ENCODE measurements at places on chromosomes 5 and 9.

DNA sequence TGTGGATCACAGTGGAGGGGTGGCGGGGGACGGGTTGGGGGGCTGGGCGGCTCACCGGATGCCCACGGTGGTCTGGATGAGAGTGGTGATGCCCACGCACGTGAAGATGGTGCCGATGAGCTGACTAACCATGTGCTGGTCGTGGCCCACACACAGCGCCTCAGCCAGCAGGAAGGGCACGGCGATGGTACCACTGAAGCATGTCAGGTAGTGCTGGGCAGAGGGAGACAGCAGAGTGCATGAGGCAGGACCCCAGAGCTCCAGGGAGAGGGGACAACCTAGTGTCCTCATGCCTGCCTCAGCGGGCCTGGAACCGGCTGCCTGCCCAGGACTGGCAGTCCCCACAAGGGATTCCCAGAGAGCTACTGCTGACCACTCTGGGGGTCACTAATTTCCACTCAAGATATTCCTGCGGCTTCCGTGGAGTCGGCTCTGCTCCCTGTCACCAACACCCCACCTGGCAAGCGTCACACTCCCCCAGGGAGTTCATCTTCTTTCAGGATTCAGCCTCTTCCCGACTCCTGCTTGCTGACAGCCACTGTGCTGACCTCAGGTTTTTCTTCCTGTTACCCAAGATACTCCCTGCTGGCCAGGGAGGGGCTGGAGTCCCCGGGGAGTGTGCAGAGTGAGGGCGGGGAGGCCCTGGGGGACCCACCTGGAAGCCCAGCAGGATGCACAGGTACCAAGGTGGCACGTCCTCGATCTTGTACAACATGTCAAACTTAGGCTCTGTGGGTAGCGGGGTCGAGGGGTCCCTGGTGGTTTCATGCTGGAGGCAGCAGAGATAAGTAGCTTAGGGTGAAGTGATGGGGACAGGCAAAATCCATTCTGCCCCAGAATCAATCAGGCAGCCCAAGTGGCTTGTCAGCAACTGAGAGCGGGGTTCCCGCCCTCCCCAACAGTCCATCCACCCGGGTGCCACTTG, 998 bp downstream of the SLC23A1 start:
- no peak for DNase-seq

DNA sequence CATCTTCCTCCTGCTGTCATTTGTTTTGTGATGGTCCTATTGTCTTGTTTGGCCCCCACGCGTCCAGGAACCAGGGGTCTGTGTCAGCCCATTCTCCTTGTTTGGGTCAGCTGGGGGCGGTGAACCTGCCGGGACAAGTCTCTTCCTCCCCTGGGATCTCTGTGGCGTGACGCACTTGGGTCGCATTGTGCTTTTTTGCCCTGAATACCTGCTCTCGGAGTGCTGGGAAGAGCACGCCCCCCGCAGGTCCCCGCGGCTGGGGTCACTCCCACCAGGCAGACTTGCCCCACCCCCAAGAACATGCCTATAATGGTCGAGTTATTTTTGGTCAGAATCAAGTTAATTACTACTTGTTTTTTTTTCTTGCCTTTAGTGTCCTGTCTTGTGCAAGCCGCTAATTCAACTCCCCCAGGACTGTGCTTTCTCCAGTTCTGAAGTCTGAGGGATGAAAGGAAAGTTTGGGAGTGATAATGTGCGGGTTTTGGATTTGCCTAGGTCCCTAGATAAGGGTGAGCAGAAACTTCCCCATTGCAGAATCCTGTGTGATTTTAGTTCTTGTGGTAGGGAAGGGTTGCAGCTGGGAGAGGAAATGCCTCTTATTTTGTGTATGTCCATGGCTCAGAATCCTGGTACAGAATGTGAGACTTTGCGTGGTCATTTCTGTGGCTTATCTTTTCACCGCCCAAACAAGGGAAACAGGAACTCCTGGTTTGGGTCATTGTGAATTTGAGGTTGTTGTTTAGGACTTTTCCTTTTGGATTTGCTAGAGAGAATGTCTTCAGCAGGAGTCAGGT, 789 bp downstream of the ACER2 start:
- DNase-seq, result no peak

DNA sequence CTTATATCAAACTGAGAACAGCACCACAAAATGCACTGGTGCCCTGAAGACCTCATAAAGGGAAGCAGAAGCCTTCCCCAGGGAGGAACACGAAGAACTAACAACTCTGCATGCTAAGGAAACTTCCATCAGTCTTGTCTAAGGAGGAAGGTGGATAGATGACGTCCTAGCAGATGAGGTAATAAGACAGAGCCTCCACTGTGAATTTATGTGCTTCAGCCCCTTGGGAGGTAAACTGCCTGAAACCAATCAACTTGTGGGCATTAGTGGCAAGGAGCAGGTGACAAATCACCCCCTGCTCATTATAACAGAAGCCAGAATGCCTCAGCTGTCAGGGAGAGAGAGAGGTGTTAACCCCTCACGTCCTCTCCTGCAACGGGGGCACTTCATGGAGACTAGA, 48.9 kb upstream of the SPIN1 start:
- no peak for DNase-seq

DNA sequence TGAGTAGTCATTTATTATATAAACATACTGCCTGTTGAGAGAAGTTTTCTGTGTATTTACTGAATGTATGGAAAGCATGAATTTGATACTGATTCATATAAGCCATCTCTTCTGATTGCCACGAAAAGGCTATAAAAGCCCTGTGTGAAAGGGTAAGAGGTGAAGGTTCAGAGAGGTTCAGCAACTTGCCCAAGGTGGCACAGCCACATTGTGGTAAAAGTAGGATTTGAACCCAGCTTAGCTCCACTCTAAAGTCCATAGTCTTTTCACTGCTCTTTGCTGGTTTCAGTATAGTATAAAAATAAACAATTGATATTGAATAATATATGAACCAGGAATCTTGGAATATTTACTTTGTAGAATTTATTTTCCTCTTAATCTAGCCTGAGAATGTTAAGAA, 71.3 kb downstream of the VCAN start:
- no peak for DNase-seq

DNA sequence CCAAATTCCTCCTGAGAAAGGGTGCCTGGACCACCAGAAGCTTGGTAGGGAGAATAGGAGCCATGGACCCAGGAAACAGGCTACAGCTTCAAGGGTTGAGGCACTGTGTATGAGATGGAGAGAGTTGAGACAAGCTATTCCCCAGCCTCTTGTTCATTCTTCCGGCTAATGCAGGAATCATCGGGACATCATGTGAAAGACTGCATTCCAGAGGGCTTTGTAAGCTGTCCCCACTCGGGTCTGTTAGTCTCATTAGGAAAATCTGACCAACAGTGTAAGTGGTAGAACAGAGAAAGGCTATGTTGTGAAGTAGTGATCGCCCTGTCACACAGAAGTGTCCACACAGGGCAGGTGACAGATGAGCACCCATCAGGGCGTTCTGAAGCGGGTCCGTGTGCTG, 81.4 kb downstream of the GABBR2 start:
- no peak for DNase-seq

DNA sequence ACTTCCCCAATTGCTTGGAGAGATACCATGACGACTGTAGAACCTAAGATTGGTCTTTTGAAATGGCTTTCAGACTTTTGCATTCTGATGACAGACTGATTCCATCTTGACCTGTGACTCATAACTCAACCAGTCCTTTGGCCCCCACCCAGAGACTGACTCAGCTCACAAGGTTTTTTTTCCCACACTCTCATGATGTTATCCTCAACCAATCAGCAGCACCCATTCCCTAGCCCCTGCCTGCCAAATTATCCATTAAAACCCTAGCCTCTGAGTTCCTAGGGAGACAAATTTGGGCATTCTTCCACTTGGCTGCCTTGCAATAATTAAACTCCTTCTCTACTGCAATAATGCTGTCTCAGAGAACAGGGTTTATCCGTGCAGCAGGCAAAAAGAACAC, 1263.3 kb upstream of the CDH9 start:
- no peak for DNase-seq

DNA sequence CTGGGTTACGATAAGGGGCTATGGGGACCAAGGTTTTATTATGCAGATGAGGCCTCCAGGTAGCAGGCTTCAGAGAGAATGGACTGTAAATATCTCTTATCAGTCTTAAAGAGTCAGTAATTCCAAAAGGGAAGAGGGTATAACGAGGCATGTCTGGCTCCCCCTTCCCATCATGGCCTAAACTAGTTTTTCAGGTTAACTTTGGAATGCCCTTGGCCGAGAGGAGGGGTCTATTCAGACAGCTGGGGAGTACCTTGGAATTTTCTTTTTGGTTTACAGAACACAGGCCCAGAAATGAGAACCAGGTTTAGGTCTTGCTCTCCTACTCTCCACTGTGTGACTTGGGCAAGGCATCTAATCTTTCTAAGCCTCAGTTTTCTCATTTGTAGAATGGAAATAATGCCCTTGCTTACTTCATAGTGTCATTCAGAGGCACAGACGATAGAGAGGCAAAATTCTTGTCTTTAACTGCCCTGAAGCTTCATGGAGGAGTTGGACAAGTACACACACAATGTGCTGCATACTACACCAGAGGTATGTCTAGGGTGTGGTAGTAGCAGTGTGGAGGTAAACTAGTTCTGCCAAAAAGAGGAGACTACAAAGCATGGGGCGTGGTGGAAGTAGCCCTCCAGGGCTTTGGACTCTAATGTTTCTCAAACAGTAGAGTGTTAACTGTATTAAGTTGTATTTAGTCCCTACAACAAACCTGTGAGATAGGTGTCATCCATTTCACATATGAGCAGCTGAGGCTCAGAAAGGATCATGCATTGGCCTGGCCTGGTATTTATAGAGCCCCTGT, 45.5 kb downstream of the IRF1 start:
- DNase-seq, result no peak

DNA sequence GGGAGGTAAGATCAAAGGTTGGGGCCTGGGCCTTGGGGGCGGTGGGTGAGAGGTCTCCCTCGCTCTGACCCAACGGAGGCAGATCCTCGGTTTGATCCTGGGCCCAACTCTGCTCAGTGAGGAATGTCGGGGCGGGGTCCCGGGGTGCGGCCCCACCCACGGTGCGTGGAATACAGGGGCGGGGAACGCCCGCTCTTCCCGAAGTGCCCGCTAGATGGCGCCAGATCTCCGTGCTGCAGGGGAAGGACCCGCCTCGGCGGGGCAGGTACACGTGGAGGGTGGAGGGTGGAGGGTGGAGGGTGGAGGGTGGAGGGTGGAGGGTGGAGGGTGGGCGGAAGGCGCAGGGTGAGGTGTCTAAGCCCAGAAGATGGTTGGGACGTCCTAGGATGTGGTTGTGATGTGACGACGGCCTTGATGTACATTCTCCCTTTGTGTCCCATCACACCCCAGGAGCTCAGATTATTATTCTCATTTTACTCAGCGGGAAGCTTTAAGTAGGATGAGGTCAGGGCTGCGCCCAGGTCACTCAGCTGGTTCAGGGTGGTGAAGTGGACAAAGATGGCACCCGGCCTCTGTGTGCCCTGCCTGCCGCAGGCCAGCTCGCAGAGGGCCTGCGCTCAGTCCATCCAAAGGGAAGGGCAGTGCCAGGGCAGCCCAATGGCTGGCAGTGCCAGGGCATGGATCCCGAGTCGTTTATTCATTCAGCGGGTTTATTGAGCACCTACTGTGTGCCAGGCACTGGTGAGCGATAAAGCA, 9.4 kb upstream of the RPS14 start:
- DNase-seq, result peak; percentile 93

DNA sequence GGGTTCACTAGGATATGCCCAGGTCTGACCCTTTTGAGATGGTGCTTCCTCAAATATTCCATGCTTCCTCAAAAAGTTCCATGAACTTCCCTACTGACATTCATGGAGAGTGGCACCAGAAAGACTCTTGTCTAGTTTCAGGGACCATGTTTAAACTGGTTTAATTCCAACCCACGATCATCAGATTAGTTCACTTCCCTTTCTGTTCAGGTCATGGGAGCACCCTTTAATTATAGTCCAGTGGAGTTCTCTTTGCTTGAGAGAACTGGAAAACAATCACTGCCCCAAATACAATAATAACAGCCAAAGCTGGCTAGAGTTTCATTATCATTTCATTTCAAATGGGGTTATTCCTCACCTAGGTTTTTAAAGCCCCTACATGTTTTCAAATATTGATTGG, 9.7 kb upstream of the ERBIN start:
- DNase-seq, result no peak

- DNase-seq, result no peak
These were observed 25.7 kb upstream of the KCNV2 start for GRCh38 chr9:2691626-2692025.

GRCh38 chr5:141192110-141192725, at the start of gene PCDHB10:
TSS of gene PCDHB10 (plus strand) at chr5:141192353. CDS start at chr5:141192553, 200 bp downstream.
- peak; percentile 52 for DNase-seq

GRCh38 chr9:25366906-25367305, 311.3 kb downstream of the TUSC1 start:
- DNase-seq, result no peak

- no peak for DNase-seq
These were observed 60.3 kb upstream of the EPB41L4A start for GRCh38 chr5:112479418-112479817.

DNA sequence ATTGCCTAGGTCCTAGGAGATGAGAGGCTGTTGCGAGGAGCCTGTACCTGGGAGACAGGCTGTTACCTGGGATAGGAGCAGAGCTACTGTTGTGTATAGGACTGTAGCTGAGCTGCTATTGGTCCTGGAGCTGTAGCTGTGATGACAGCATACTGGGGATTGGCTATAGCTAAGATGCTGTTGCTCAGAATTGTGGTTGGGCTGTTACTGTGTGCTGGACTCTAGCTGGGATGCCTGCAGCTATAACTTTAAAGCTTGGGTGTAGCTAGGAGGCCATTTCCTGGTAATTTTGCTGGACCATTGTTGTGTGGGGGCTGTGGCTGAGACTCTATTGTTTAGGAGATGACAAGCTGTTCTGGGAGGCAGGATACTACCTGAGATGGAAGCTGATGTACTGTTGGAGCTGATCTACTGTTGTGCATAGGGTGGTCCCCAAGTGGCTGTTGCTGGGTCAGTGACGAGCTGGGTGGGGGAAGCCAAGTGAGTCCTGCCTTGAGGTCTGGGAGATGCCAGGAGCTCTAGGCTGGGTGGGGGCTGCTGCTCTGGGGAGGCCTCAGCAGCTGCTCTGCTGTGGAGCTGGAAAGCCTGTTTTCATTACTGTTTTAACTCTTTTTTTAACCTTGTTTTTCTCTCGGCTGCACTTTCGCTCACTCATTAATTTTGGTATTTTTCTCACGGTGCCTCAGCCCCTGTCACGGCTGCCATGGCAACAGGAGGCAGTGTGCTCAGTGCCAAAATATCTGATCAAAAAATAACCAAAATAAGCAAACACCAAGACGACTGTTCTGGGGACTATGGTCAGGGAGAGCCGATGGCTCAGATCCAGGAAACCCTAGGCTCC, 3.0 kb upstream of the PCDH1 start:
- DNase-seq, result no peak

DNA sequence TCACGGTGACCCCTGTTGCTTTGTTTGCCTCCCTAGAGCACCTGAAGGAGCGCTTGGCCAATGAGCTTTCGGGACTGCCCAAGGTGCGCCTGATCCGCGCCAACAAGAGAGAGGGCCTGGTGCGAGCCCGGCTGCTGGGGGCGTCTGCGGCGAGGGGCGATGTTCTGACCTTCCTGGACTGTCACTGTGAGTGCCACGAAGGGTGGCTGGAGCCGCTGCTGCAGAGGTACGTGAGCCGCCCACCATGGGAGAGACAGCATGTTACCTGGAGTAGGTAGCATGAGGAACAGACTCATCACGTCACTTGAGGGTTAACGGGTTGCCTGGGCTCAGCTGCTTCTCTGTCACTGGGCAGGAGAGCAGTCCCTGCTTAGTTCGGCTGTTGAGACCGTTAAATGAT, 19.2 kb downstream of the GALNT12 start:
- no peak for DNase-seq
